ENCODE measurements at places on chromosomes 5 and 9. TPM values are rescaled to one million over a fixed set of nuclear protein-coding genes. Genes with fewer than 3 reads are reported as not detected.

The FOXD4 gene
- 0.34 TPM for total RNA-seq

GRCh38 chr5:9658706-9659105 lies 28.6 kb upstream of the TAS2R1 start:
- no peak for DNase-seq

GRCh38 chr5:152593388-152593787 lies 188.3 kb upstream of the NMUR2 start:
- no peak for DNase-seq

DNA sequence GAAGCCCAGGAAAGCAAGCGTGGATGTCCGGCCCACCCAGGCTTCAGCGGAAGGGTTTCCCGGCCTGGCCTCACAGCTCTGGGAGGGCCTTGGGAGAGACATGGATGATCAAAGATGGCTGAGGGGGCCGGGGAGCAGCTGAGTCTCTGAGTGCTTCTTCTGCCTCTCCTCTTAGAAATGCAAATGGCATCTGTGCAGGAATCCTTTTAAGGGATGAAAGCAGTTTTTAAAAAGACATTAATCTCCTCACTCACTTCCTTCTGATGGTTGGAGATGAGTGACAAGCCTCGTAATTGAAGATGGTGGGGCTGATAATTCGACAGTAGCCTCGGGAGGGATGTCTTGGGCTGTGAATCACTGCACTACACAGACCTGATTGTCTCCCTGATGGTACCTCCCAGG lies 24.3 kb upstream of the PITX1 start:
- no peak for DNase-seq

The SV2C gene
- total RNA-seq = 18.6 TPM

DNA sequence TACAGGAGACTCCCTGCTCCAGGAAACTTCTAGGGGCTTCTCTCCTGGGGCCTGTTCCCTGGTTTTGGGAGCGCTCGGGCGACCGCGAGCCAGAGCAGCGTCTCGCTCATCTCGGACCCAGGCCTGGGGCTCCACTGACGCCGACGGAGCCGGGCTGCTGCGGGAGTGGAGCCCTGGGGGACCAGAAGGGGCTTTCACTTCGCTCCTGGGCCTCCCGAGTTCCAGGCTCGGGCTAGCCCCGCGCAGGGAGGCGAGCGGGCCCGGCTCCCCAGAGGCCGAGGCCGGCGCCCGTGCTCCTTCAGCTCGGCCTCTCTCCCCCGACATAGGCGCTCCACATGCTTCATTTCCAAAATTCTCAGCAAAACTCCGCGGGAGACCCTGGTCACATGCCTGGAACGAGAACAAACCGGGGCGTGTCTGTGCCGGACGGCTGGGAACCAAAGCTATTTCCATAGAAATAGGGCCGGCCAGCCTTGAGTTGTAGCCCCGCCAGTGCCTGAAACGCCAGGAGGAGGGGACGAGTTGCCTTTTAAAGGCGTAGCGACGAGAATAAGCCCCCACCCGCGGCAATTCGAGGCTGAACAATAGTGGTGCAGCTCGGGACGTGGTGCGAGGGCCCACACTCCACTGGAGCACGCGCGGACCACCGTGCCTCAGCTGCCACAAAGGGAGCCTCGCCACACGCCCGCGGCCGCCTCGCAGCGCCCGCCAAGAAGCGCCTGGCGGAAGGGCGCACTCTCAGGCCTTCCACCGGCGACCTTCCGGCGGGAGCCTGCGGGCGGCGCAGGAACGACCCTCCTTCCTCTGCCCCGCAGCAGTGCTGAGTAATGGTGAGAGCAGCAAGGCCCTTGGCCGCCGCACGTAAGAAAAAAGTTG lies 1.1 kb upstream of the G3BP1 start:
- DNase-seq = peak; percentile 75

The PTGDS gene
- total RNA-seq = 2,164 TPM

The P4HA2 gene
- 25.7 TPM for total RNA-seq

The PCDHGB6 gene
- total RNA-seq = 14.4 TPM

DNA sequence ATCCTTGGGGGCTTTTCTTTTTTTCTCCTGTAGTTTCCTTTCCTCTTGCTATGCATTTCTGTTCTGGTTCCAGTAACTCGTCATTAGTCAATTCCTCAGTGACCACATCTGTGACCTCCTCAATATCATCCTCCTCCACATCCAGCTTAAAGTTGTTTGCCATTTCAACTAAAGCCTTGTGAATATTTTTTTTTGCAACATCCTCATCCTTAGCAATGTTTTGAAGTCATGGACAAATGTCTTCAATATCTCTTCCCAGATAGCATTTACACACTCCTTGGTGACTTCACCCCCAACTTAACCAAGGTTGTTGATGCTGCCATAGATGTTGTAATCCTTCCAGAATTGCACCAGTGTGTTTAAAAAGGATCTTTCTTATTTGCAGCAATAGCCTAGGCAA lies 14.7 kb upstream of the ADRB2 start:
- DNase-seq = no peak

- DNase-seq = no peak
Measured at GRCh38 chr5:180988592-180988991, at the start of gene BTNL3. TSS of gene BTNL3 (plus strand) at chr5:180988846. CDS start at chr5:180989029, 183 bp downstream.

DNA sequence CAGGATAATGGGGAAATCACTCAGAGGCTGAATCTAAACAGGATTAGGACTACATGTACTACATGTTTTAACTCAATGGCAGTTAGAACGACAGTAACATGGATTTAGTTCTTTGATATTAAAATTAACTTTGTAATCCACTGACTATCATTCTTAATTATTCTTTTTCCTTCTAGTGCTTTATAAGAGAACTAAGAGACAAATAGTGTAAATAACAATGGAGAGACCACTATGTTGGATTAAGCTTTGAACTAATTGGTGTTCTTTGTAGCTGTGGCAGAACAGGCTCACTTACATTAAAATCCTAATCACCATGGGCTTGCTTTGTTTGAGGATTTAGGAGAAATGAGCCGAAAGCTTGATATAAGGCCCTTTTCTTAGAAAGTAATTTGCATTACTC lies 18.8 kb downstream of the NMRK1 start:
- no peak for DNase-seq

DNA sequence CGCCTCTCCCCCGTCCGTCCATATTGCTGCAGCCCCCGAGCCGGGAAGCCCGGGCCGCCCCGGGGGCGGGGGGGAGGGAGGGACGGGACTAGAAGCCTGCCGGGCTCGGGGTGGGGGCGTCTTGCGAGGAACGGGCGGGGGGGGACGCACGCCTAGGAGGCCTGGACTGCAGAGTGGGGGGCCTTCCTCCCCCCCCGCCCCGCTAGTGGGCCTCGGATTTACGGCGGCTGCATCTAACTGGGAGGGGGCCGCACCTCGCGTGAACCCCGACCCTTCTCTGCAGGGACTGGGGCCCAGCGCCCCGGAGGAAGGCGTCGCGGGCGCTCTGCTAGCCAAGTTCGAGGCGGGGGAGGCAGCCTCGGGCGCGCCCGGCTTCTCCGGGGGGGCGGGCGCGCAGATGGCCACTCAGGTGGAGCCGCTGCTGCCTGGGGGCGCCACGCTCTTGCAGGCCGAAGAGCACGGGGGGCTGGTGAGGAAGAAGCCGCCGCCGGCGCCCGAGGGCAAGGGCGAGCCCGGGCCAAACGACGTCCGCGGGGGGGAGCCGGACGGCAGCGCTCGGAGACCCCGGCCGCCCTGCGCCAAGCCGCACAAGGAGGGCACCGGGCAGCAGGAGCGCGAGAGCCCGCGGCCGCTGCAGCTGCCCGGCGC lies at the start of gene LARP1:
LARP1 (plus strand) TSS at position 17 of the 648 bp plus-strand sequence; CDS start at position 398, 381 bp downstream.
- DNase-seq = no peak

GRCh38 chr5:10786835-10787234 lies 25.8 kb upstream of the DAP start:
- DNase-seq = no peak

The SHISAL2B gene
- not detected for total RNA-seq

DNA sequence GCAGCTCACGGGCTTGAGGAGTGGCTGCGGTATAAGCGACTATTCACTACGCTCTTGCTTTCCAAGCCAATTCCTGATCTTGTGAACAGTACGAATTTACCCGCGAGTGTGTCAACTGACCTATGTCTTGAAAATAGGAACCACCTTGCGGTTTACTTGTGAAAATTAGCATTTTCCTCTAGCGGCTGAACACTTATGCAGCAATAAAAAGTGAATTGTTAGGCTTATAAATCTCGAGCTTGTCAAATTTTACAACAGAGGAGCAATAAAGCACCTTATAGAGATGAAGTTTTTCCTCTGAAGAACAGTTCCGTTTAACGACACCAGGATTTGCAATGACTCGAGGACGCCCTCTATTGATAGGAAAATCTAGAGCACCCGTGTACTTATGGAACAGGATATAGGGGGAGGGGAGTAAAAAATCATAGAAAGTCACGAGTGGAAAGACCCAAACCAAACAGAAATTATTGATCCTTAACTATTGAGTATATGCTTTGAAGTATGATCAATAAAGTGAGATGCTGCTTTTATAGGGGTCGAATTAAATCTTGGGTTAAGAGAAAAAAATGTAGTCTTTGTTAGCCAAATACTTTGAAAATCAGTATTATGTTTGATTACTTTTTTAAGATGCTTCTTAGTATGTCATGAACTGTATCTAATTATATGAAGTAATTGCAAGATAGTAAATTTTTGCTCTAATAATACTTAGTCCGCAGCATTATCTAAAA lies 1.9 kb upstream of the RGMB start:
- DNase-seq = no peak

GRCh38 chr9:128061275-128061960 lies 5.7 kb downstream of the NAIF1 start:
- DNase-seq = no peak

GRCh38 chr5:146428658-146429057 lies 18.5 kb upstream of the TCERG1 start:
- no peak for DNase-seq

The MARCOL gene
- total RNA-seq = not detected

The BRINP1 gene
- 59.3 TPM for total RNA-seq

GRCh38 chr5:13529300-13529699 lies 415.2 kb downstream of the DNAH5 start:
- no peak for DNase-seq

Data from dorsolateral prefrontal cortex (tissue), 122 donors.